ENCODE measurements at places on chromosomes 6 and 20.

DNA sequence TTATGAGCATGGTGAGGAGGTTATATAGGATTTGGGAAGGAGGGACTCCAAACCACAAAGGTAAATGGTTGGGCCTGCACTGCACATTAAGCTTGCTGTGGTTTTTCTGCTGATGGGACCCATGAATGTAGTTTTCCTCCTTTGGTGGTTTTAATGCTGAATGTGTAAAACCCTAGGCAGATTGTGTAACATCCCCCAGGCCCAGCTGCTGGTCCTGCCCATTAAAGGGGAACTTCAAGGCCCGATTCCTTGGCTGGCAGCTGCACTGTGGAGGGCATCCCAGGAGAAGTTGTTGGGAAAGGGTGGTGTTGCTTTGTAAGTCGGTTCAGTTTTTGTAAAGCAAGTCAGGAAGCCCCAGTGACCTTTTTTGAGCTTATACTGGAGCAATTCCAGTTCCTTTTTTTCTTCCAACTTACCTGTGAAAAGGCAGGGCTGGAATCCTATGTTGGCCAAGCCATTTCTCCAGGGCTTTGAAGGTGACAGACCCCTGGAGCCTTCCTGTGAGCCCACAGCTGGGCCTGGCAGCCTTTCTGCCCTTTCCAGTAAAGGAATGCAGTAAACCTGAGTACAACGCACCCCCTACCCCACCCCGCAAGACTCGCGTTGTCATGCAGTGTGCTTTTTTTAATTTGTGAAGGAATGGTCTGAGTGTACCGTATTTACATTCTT is 43.1 kb upstream of the NAA20 start:
- peak; percentile 72 for DNase-seq

DNA sequence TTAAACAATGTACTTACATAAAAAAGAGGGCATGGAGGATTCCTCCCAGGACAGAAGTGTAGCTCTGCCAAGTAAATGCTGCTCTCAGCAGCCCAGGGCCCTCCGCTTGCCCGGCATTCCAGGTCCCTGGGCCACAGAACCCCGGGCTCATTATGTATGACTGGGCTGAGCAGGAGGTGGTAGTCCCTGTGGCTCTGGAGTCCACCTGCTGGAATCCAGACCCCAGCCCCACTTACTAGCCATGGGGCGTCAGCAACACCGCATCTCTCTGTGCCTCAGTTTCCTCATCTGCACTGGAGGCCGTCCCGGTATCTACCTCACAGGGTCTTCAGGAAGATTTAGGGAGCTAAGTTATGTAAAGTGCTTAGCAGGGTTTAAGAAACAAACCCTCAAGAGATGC is 55.4 kb downstream of the PSMG4 start:
- DNase-seq, result no peak

- DNase-seq, result no peak
These were observed 10.9 kb downstream of the IL20RA start for GRCh38 chr6:137033828-137034227.

DNA sequence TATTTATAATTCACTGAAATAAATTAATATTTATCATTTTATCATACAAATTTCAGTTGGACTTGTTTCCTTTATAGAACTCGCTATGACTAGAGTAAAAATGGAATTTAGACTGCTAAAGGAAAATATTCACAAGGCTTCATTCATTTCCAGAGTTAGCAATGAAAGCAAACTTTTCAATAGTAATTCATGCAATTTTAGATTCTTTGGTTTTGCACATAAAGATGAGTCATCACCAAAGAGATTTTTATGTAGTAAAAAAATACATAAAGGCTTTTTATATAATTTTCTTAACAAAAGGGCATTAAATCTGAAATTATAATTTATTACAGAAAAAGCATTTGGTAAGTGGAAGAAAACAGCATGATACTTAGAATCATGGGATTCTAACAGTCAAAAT is 37.2 kb upstream of the STXBP5 start:
- no peak for DNase-seq

- DNase-seq, result peak; percentile 95
These were observed 20.3 kb downstream of the TTBK1 start for GRCh38 chr6:43263314-43264178.

GRCh38 chr20:652615-653109 is 338 bp downstream of the SRXN1 start:
- DNase-seq, result peak; percentile 56

GRCh38 chr6:159311618-159312017 is 142.4 kb downstream of the FNDC1 start:
- DNase-seq, result no peak
